ENCODE measurements at places on chromosomes 7 and 10.

DNA sequence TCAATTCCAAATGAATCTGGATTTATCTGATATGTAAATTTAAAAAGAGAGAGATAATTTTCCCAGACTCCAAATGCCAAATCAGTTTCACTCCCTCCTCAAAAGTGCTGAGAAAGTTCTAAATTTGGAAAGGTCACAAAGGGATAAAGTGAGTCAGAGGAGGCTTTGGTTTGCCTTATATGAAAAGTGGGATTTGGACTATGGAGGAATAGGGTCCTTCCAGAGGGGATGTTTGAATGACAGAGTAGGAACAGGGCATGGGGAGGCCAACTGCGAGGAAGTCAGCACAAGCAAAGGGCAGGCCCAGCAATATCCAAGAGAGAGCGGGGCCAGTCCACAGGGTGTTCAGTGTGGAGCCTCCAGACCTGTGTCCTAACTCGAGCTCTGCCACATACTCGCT lies 9.8 kb upstream of the FAS start:
- no peak for DNase-seq

- DNase-seq, result no peak
Measured at GRCh38 chr7:45889367-45890067, 1.2 kb downstream of the IGFBP1 start.

DNA sequence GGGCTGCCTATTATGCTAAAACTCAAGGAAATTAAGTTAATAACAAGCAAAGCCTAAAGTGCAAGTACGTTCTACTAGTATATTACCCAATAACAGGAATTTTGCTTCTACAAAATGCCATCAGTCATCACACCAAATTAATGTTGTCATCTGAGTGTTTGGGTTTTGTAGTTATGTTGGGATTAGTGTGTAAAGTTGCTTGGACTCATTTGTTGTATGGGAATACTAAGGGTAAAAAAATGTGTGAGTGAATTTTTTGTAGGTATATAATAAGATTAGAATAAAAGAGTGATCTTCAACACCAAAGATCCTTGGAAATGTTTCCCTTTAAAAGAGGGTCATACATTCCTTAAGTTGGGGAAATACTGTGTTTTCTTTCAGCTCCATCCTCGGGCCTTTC lies 38.6 kb downstream of the NRP1 start:
- no peak for DNase-seq

DNA sequence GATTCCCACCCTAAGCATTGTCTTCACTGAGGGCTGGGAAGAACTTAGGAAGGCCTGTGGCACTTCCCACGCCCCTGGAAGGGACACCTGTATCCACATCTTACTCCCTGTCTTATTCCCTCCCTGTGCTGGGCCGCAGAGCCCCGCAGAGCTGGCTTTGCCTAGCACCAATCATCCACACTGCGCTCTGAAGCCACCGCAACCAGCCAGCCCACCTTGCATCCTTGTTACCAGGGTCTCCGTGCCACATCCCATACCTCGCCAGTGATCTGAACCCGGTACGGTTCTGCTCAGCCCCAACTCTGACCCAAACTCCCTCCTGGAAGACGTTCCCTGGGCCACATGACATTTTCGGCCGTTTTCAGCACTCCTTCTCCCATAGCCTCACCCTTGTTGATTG lies 101.4 kb upstream of the PITRM1 start:
- no peak for DNase-seq

- DNase-seq, result no peak
Measured at GRCh38 chr7:25835197-25835596, 316.8 kb upstream of the NFE2L3 start.

- no peak for DNase-seq
Measured at GRCh38 chr7:140883378-140883777, 41.4 kb downstream of the BRAF start.

- DNase-seq, result no peak
Measured at GRCh38 chr7:148570510-148570909, 20.1 kb upstream of the C7orf33 start.

GRCh38 chr10:17062955-17063484 lies 66.6 kb downstream of the CUBN start:
- peak; percentile 86 for DNase-seq

- DNase-seq, result no peak
Measured at GRCh38 chr7:108093851-108094331, 36.3 kb downstream of the LAMB4 start.

DNA sequence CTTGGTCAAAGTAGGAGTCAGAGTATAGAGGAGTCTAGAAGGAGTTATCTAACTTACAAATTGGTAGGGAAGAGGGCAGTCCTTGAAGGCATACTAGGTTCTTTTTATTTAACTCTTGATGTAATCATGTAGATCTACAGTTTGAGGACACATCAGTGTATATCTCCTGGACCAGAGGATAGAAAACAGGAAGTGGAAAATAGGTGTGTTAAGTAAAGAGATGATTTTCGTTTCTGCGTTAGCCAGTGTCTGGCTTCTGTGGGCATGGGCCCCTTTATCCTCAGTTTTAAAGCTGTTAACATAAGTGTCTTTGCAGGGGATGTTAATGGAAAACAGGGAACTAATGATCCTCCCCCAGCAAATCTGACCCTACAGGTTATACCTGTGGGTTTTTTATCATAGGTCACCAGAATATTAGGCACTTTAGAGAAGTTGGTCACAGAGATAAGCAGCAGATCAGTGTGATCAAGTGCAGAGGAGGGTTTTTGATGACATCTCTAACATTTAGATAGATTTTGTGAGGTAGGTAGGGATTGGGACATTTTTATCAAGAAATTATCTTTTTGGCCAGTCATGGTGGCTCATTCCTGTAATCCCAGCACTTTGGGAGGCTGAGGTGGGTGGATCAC lies 58.6 kb upstream of the PRSS1 start:
- DNase-seq, result no peak

DNA sequence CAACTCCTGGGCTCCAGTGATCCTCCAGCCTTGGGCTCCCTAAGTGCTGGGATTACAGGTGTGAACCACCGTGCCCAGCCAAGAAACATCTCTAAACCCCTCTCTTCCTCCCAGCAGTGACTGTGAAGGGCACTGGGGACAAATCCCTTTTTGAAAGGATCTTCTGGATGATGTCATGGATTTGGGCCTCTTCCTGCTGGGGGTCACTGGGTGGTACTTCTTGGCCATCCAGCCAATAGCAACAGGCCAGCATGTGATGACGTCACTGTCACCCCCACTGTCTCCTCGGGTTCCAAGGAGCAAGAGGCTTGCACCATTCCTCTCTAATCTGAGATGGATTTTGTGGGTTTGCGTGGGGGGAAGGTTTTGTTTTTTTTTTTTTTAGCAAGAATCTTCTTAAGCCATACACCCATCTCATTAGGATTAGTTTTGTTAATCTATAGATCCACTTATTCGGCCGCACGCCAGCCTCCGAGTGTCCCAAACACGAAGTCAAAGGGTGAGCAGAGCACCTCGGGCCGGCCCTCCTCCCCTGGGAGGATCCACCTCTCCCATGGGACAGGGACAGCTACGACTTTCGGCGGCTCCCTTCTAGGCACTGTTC lies 29.4 kb upstream of the TNRC18 start:
- no peak for DNase-seq

GRCh38 chr7:159117366-159118196 lies 27.1 kb downstream of the VIPR2 start:
- DNase-seq, result no peak

- DNase-seq, result no peak
Measured at GRCh38 chr7:96415293-96415940, 93.5 kb upstream of the SLC25A13 start.

DNA sequence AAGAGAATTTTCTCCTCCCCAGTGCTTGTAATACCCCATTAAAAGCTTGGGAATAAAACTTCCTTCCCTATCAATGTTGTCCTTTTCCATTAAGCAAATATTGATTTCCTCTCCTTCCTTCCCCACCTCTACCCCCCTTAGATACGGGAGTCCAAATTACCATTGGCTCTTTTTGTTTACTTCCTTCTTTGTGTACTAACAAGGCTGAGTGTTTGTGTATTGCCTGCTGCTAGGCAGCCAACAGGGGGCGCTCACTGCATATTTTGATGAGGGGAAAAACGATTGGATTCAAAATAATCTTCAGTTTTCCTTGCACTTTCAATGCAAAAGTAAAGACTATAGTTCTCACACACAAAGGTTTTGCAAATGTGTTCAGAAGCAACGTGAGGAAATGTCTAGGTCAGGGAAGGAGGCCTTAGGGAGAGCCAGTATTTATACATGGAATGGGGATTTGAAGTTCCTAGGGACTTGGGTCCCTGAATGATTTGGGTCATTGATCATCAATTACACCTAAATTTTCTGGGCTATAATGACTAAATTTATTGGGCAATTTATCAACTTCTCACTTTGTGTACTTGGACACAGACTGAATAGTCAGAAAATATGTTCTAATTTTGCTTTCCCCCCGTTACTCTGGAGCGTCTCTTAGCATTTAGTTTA lies 23.6 kb upstream of the VPS41 start:
- DNase-seq, result peak; percentile 78

GRCh38 chr10:26840938-26841732 lies 19.6 kb downstream of the ABI1 start:
- DNase-seq, result no peak

DNA sequence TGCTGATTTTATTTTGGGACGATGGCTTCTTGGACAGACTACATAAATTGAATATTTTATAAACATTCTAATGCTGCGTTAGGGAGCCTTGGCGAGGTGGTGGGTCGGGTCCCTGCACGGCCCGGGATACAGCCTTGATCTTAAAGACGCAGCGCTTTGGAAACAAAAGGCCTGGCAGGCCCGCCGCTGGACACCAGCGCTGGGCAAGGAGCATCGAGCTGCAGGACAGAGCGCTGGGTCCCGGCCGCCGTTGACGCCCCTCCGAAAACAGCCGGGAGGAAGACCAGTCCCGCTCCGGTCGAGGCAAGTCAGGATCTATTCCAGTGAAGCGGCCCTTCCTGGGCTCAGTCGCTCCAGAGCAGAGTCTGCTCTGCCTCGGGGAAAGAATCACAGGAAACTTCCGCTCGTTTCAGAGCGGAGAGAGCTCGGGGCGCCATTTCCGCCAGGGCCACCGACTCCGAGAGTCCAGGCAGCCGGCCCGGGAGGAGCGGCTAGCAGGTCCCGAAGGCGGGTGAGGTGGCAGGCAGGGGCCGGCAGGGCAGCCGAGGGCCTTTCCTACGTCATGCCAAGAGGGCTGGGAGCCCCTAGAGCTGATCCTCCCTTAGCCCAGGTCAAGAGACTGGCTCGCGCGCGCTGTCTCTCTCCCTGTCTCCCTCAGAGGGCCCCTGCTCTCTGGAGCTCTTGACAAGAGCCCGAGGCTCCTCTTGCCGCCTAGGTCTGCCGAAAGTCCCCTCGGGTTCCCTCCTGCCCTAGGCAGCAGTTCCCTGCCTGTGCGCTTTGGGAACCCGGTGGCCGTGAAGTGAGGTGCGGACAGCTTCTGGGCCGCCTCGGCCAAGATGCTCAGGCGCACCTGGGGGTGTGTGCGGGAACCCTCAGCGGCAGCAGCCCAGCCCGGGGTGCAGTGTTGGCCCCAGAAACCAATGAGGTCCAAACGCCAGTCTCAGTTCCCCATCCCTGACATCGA lies 1.4 kb upstream of the DRGX start:
- DNase-seq, result no peak

- DNase-seq, result no peak
Measured at GRCh38 chr7:55028011-55028410, 9.2 kb downstream of the EGFR start.
